Activated T-helper 1 cell treated with anti-CD3 and anti-CD28 coated beads, Interleukin-2, amount 50 U/mL, for 16 hours (primary cell): ENCODE measurements at places on chromosomes 6 and 20.

DNA sequence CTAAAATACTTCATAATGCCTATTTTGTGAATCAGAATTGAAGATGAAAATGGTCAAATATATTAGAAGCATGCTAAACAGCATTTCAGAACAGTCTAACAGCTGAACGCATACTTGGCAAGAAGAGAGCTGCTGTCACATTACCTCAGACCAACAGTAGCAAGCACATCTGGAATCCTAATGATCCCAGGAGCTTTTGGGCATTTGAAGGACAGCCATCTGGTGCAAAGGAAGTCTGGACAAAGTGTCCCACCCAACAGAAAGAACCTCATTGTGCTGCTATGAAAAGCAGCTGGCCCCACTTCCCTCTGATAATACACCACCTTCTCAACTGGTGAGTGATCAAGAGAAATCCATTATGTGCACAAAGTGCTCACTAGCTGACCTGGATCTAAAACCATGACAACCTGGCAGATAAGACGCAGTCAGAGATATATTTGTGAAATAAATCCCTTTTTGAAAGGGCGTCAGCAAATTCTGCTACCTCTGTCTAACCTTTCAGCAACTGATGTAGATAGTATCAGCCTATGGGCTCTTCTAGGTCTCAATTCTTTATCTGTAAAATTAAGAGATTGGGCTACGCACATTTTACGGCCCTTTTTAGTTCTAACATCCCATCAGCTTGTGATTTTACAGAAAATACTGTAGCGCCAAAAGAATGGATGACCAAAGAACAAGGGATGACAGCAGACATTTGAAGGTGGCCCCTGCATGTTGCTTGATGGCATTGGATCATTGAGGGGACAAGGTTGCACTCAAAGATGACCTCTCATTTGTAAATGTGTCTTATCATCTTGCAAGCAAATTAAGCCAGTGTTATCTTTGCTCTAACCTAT lies 78.7 kb downstream of the SGK1 start:
- no peak for DNase-seq

DNA sequence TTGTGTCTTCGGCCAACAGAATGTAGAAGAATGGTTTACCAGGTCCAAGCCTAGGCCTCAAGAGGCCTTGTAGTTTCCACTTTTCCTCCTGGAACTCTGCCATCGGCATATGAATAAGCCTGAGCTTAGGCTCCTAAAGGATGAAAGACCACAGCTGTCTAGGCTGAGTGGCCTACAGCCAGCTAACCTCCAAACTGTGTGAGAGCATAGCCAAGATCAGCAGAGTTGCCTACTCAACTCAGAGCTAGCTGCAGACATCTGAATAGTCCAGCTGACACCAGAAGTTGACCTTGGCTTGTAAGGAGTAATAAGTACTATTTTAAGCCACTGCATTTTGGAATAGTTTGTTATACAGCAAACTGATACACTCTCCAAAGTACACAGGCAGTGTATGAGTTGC lies 52.6 kb upstream of the SMIM29 start:
- no peak for DNase-seq

- no peak for DNase-seq
Measured at GRCh38 chr6:44063561-44064059, 63.6 kb downstream of the MRPL14 start.

DNA sequence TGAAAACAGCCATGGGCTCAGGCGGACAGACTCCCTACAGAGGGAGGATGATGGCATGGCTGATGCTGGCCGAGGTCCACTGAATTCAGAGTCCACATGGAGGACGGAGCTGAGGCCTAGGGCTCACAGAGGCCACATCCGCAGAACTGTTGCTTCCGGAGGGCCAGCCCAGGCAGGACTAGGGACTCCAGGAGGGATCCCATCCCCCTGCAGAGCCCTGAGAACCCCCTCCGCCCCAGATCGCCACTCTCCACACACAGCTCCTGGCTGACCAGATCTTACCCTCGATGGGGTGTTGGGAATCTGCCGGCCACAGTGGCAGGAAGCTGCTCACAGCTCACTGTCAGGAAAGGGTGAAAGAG lies 399.2 kb downstream of the TAF4 start:
- DNase-seq: no peak

- no peak for DNase-seq
Measured at GRCh38 chr6:148557796-148558321, 189.0 kb upstream of the UST start.

DNA sequence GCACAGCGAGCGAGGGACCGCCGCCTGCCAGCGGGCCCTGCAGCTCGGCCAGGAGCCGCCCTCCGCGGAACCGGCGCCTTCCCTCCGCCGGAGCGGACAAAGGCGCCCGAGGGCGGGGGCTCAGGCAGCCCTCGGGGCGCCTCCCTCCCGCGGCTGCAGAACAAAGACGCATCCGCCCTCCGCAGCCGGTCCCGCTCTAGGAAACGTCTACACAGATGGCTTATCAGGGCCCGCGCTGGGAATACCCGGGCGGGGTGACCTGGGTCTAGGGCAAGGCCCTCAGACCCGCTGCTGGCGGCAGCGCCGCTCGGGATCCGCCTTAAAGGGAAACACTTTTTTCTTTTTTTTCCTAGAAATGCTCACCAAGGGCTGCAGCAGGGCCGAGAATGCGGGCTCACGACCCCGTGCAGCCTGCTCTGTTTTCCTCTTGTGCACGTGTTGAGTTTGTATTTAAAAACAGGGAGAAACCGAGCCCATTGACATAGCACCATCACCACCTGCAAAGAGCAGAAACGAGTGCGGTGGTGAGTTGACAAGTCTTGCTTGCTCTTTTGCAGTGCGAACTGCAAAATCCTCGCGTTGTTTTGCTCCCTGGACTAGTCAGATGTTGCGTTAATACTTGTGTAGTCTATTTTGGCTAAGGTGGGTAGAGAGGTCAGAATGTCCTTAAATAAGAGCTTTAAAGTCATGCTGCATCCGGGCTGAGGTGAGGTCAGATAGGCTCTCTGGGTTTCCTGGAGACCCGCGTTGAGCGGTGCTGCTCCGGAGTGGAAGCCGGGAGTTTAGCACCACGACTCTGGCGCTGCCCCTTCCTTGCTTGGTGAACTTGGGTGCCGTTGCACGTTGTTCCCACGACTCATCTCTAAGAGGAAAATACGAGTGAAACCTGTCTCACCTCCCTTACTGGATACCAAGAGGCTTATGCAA lies 1.1 kb upstream of the RPS6KA2 start:
- DNase-seq: peak; percentile 12

GRCh38 chr6:45698046-45698445 lies 317.6 kb downstream of the CLIC5 start:
- DNase-seq: no peak

GRCh38 chr6:81465859-81466258 lies 286.6 kb downstream of the TENT5A start:
- no peak for DNase-seq

GRCh38 chr20:44253528-44253927 lies 6.4 kb downstream of the GDAP1L1 start:
- no peak for DNase-seq

DNA sequence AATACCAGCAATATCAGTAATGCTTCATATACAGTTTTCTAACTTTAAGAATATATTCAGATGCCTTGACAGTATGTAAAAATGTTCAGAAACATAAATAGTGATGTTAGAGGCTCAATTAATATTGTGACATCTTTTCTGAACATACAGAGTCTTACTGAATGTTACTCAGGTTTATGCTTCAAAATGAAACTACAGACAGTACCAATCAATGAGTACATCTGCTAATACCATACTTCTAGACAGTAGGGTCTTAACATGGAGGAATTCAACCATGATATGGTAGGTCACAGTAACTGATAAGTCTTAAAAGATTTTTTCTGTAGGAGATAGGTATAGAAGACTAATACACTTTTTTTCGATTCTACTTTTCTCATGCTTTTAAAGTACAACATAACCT lies 8.3 kb downstream of the GCLC start:
- DNase-seq: no peak
